ENCODE measurements at places on chromosomes 2 and 18.

- peak; percentile 57 for DNase-seq
These were observed 37.0 kb upstream of the PKDCC start for GRCh38 chr2:42010743-42011298.

DNA sequence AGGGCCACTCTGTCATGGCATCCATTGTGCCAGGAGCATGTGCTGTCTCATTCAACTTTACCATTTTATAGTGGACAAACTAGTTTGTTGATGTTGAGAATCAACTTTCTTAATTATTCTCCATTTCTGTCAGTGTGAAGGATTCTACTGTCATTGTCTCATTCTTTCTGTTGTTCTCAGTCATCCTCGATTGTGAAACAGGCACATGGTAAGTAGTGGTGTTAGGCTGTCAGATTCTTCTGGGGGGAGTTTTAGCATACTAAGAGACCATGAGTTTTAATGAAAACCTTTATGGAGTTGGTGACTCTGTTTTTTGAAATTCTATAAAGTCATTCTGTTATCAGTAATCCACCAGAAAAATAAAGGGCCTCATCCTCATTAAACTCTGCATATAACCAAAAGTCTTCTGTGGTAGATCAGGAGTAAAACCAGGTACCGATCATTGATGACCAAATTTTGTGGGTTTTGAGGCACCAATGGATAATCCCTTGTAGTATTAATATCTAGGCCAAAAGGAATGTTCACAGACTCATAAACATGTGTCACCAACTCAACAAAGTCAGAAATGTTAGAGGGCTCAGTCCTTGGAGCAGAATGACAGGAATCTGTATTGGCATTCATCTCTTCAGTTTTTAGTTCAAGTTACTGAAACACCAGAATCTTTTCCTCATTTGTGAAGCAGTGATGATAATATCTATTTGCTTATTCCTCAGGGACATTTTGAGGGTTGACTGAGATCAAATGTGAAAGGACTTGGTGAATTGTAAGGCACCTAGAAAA, 73.2 kb downstream of the CERS6 start:
- no peak for DNase-seq

DNA sequence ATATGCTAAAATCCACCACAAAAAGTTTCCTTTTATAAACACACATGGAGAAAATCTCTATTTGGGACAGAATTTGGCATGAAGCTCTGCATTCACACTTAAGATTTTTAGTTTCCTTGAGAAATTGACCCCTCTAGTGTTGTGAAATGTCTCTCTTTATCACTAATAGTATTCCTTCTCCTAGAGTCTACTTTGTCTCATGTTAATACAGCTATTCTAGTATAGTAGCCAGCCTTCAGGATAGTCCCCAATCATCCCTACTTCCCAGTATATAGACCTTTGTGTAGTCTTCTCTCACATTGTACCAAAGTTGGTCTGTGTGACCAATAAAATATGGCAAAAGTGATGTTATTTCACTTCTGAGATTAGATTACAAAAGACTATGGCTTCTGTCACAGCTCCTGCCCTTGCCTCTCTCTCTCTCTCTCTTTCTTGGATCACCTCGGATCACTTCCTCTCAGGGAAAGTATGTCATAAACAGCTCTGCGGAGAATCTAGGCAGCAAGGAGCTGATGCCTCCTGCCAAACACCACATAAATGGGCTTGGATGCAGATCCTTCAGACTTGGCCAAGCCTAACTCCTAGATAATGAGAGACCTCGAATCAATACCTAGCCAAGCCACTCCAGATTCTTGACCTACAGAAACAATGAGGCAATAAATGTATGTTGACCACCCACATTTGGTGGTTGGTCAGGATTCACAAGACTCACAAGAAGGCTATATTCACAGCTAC, 59.7 kb upstream of the NABP1 start:
- DNase-seq, result no peak

DNA sequence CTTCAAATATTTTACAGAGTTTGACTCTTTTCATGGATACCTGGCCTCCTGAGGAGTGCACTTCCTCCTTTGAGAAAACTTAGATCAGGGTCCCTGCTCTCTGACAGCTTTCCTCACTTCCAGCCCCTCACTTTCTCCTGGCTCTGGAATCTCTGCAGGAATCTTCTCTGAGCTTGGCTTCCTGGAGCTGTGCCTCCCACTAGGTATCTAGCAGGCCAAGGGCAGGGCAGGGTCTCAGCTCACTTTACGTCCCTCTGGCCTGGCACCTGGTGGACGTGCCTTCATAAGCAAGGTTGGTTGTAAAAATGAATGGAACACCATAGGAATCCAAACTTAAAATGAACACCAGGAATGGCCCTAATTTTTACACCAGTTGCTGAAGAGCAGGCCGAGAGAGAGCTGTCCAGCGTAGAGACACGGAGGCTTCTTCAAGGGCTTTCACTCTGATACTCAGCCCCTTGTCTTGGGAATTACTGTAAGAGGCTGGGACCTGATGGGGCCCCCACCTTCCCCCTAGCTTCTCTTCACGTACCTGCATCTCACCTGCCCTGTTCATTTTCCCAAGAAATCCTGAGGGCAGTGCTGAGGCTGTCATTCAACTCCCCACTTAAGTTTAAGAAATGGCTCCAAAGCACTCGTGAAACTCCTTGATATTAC, 426.9 kb upstream of the ID2 start:
- no peak for DNase-seq

GRCh38 chr18:58443671-58444070, 185.2 kb downstream of the ALPK2 start:
- no peak for DNase-seq

DNA sequence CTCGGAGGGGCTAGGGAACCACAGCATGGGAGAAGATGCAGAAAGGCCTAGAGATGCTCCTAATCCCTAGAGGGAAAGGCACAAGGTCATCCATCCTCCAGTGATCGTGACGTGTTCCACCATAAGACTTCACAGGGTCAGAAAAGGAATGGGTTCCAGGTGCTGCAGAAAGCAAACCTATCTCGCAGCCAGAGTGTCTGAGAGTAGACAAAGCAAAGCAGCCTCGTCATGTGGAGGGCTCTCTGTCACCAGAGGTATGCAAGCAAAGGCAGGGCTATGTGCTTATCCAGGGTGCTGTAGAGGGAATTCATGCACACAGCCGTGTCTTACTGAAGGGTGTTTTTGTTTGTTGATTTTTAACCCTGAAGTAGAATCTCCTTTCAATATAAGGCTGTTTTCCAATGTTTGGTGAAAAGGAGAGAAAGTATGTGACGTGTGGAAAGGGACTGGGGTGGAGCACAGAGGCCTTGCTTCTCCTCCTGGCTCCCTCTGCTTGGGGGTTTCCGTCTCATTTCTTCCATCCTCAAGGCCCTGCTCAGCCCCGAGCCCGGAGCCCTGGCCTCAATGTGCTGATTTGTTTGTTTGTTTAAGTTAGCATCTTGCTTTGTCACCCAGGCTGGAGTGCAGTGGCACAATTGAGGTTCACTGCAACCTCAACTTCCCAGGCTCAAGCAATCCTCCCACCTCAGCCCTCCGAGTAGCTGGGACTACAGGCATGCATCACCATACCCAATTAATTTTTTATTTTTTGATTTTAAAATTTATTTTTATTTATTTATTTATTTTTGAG, 3.0 kb downstream of the GPR55 start:
- DNase-seq, result no peak

- DNase-seq, result no peak
These were observed 118.3 kb upstream of the NDUFV2 start for GRCh38 chr18:8984131-8984721.

DNA sequence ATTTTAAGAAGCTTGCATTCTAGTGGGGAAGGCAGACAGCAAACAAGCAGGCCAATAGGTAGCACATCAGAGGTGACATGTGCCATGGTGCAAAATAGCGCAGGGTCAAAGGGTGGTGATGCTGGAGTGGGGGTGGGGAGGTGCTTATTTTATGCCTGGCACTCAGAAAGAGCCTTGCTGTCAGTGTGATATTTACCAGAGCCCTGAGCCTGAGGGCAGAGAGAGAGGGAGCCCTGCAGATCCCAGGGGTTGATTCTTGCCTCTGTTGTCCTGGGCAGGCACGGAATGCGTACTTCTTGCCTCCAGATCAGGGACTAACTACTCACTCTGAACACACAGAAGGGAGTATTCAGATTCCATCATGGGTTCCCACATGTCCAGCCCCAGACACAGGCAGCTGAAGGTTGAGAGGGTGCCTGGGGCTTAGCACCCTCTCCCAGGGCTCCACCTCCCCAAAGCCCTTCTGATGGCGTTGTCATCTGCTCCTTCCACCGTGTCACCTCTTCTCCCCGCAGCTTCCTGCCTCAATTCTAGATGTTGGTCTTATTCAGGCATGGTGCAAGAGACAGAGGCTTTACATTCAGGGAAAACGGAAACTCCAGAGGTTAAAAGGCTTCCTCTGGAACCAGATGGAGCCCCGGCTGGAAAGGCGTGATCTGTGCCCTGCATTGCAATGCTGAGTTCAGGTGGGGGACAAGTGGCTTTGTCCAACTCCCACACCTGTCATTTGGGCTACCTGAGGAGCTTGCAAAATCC, 252.3 kb downstream of the HAUS1 start:
- no peak for DNase-seq

DNA sequence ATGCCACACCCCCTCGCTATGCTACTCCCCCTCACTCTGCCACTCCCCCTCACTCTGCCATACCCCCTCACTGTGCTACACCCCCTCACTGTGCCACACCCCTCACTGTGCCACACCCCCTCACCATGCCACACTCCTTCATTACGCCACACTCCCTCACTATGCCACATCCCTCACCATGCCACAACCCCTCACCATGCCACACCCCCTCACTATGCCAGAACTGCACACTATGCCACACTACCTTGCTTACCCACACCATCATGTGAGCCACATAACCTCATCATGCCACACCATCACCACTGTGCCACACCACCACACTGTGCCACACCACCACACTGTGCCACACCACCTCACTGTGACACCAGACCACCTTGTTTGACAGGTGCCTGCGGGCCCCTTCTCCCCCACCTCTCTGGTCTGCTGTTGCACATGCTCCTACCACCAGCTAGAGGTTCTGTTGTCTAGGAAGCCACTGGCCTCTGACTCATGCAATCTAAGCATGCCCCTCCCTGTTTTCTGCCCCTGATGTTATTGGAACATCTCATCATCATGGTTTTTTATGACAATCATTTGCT, 22.0 kb downstream of the MARCHF4 start:
- no peak for DNase-seq
